ENCODE measurements at places on chromosomes 7 and 10. TPM values are rescaled to one million over a fixed set of nuclear protein-coding genes. Genes with fewer than 3 reads are reported as not detected.

DNA sequence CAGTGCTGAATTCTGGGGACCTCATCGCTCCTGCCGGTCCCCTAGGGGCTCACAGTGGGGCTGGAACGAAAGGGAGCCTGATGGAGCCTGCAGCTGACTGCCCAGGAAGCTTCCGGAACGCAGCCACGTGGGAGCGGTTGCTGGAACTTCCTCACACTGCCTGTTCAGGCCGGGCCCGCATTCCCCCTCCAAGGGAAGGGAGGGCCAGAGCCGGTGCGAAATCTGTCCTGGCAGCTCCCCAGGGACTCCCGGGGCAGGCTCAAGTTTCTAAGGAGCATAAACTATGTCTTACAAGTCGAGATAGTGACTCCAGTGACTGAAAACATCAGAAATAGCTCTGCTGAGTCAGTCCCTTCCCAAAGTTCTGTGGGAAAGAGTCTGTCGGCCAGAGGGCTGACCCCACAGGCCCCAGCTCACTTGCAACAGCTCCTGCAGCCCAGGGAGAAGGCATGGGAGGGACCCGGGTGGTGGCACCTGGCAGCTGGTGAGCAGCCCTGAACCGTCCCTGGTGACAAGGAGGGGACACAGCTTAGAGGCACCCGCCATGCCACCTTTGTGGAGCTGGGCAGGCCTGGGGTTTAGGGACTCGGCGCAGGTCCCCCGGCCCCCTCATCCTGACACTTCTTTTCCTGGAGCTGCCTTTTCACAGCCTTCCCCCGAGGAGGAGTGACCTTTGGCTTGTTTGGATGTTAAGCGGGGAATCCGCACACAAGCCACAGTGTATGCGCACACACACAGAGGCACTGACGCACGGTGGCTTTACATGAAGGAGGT, 47.6 kb downstream of the PDGFA start:
- no peak for DNase-seq

DNA sequence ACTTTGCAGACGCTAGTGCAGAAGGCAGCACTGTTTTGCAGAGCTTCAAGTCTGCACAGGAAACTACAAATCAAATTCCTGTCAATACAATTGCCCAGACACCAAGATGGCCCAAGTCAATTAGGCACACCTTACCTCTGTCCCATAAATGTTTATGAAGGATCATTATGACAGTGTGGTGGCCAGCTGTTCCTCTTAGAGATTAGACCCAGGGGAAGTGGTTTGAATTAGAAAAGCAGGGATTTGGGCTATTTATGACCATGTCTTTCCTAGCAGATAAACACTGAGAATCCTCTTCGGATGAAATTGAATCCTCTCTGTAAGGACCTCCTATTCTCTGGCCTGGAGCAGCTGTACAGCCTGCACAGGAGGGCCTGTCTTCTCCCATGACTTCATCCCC, 9.9 kb upstream of the NEUROG3 start:
- no peak for DNase-seq

GRCh38 chr10:9508606-9509005, 1454.1 kb downstream of the GATA3 start:
- DNase-seq, result no peak

DNA sequence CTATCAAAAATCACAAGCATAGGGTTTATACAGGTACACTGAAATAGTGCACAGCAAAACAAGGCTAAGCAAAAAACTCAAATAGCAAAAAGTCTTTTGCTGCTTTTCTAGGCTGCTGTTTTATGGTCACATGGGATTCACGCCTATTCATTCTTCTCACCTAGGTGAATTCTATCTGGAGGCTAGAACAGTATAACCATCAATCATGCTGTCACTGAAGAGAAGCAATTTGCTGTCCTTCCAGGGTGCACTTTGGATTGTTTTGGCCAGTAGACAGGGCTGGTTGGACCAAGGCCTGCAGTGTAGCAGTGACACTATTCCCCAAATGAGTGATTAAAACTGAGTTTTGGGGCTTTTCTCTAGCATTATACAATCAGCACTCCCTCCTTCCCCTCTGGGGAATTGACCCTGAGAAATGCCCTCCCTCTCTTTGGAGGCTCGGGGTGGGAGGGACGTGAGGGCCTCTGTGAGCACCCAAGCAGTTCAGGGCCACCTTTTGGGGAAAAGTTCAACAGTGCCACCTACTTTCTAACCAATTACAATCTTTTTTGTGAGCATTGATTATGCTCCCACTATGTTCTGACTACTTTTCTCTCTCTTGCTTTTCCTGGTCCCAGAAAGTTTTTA, 16.2 kb upstream of the SND1 start:
- DNase-seq, result no peak

DNA sequence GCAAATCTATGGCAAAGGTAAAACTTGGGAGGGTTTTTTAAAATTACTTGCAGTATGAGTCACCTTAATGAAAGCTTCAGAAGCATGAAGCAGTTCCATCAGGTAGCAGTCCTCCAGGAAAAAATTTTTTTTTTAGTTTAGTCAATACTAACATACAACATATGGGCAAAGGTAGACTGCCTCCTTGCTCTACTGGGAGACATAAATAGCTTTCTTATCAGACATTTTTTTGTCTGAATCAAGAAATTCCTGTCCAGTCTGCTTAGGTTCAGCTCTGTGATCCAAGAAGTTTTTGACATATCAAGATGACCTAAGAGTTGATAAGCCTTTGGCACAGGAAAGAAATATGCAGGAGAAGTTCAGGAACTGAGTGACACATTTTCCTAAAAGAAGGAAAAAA, 171.5 kb upstream of the TCF7L2 start:
- no peak for DNase-seq

DNA sequence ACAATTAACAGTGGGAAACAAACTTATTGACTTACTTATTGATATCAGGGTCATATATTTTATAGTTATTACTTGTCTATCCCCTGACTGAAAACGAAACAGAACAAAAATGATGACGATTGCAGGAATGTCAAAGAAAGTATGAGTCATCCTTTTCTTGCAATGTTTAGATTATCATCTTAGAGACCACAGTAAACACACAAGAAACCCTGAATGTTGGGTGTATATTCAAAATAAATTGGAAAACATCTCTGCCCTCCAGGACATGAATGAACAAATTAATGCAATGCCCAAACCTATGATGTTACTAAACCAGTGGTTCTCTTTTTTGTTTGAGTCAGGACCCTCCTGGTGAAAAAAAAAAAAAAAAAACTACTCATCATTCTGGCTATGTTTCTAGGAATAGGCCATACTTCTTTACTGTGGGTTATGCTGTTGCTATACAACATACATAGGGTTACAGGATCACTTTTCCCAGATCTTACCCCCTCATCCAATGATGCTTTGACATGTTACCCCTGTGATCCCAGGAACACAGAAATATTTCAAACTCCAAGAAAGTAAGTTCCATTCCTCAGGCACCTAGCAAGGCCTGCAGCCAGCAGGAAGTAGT, 623.4 kb upstream of the IGFBP3 start:
- DNase-seq, result no peak

DNA sequence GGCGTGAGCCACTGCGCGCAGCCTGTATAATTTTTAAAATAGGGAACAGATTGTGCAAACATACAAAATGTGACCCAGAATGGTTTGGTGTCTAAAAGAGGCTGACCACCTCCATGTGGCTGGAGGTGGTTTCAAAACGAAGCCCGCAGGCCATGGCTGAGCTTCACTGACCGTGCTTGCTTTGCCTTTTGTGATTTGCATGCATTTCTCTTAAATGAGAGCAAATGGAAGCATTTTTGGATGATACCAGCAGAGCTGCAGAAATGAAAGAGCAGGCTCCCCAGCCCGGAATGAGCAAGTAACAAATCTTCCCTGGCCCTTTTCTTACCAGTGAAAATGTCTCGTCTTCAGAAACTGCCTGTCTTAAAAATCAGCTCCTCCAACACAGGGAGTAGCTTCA, 239.9 kb downstream of the CAMK1D start:
- no peak for DNase-seq

GRCh38 chr10:58209669-58210068, 58.0 kb downstream of the IPMK start:
- DNase-seq, result no peak

GRCh38 chr7:14739168-14739840, 163.2 kb downstream of the DGKB start:
- DNase-seq, result no peak

DNA sequence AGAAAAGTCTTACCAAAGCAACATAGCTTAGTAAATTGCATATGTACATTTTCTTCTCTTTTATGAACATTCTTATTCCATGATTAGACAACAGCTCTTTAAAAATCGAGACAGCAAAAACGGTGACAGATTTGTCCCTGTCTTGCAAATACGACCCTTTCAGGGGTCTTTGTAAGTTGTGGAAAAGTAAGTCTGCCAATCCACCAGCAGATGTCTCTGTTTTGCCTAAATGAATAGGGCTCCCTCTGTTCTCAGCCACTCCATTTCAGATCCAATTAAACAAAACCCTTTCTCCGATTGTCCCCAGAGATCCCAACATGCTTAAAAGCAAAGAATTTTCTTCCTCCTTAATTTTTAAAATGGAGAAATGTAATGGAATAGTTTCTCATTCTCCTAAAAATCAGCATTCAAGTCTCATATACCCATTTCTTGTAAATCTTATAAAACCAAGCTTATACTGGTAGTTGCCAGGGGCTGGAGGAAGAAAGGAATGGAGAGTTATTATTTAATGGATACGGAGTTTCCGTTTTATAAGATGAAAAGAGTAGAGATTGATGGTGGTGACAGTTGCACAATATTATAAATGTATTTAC, 61.0 kb upstream of the NFE2L3 start:
- DNase-seq, result no peak

GRCh38 chr10:76970711-76971519, 666.7 kb downstream of the KCNMA1 start:
- no peak for DNase-seq

GRCh38 chr7:39509912-39510311, 56.3 kb upstream of the YAE1 start:
- no peak for DNase-seq

DNA sequence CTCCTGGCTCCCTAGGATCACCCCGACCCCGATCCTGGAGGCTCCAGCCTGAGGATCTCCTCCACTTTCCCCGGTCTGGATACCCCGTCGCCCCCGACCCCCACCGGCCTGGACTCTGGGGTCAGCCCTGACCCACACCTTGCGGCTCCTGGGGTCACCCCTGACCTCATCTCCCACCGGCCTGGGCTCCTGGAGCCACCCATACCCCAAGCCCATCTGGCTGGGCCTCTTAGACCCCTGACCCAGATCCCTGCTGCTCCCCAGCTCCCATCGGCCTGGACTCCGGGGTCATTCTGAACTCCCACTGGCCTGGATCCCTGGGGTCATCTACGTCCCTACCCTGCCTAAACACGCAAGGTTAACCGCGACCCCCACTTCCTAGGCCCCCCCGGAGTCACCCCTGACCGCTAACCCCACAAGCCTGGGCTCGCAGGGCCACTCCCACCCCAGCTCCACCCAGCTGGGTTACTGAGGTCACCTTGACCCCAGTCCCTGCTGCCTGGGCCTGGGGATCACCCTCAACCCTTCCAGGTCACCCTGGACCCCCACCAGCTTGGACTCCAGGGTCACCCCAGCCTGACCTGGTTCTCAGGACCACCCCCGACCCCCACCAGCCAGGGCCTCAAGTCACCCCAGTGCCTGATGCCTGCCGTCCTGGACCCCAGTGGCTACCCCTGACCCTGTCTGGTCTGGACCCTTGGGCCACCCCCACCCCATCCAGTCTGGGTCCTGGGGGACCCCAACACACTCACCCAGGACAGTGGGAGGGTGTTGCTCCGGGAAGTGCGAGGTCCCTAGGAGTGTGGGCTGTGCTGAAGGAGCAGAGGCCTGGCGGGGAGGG, 1.2 kb downstream of the FOXK1 start:
- DNase-seq, result no peak

DNA sequence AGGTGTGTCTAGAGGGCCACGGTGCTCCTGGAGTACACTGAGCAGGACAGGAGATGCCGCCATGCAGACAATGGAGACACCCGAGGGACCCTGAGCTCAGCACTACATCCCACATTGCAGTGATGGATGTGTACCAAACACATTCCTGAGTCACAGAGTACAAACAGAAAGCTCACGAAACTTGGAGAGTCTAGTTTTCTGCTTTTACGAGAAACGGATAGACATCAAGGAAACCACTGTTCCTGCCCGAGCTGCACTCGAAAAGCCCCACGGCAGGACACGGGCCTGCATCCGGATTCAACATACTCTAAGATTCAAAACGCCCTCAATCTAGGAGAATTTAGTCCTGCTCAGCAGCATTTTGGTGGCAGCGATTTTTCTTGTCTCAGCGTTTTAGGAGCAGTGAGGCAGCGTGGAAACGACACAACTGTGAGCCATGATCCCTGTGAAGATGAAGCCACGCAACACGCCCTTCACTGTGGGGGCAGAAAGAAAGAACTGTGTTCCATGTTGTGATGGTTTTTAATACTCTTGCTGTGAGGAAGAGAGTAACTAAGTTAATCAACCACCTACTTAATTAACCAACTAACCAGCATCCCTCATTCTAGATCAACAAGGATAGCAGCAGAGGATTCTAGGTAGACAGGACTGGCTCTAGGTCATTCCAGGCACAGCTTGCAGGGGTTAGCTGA, 3.2 kb downstream of the TNS3 start:
- no peak for DNase-seq

DNA sequence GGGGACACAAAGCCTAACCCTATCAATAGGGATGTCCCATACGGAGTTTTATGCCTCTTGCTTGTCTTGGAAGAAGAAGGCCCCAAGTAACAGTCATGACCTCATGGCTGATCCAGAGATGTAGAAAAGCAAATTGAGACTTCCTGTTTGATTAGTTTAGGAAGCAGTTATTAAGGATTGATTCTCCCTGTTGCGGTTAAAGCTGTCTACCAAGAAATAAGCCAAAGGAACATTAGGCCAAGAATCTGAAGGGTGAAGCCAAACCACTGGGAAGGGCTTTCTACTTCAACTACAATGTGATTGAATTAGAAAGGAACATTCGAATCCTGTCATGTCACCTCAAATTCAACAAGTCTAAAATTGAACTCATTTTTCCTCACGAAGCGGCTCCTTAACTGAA, 60.5 kb upstream of the AGBL3 start:
- no peak for DNase-seq

DNA sequence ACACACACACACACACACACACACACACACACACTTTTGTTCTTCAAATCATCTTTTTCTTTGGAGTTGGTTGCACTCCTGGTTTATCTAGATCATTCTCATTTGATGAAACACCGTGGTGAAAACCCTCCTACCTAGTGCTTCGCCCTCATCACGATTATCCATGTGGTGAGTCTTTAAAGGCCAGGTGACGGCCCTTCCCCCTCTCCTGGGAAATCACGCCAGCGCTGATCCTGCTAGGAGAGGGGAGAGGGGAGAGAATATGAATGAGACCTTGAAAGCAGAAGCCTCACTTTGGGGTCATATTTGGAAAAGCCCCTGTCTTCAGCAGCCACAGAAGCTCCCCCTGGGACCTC, 103.9 kb upstream of the LRRC4 start:
- no peak for DNase-seq

ASB15 gene
- not detected for total RNA-seq

SLC13A1 gene
- not detected for total RNA-seq

GIMAP1 gene
- 7.4 TPM for total RNA-seq

GPER1 gene
- total RNA-seq, result 6.1 TPM

TMEM196 gene
- not detected for total RNA-seq

HOXA5 gene
- 14.9 TPM for total RNA-seq

NUP42 gene
- 37.7 TPM for total RNA-seq

ZNF488 gene
- total RNA-seq, result 1.1 TPM

OPALIN gene
- not detected for total RNA-seq

Data from tibial nerve (tissue), 4 donors.